NCI-H187 treated with DMSO at 0.1 percent for 48 hours (cell line): ENCODE measurements at places on chromosomes 11 and 22.

DNA sequence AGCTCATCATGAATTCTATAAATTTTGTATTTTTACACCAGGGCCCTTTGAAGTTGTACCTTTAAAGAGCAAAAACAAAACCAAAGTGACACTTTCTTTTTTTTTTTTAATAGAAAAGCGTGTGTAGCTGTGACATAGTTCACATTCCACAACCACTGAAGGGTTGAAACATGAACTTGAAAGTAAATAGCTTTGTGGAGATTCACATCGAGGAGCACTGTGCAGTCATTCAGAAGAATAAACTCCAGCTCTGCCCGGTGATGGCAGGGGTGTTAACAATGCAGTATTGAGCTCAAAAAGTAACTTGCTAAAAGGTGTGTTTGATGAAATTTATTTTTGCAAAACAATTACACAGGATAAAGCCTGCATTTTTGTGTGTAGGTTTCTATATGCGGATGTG, 1166.2 kb downstream of the TBC1D22A start:
- no peak for DNase-seq

GRCh38 chr22:40324468-40325305, 21.6 kb upstream of the ADSL start:
- DNase-seq = no peak

DNA sequence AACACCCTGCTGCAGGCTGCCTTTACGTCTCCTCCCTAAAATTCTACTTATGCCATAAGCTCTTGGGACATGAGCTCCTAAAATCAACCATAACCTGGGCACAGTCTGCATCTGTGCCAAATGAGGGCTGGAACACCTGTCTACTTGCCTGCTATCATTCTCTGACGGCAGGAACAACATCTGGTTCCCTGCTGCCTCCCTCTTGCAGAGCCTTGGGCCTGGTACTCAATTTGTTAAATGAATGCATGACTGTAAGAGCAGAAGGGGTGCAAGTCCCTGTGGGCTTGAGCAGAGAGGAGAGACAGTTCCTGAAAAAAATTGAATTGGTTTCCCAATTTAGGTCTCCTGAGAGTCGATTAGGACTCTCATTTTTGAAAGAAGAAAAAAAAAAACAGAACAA, 66.7 kb upstream of the CSNK2A3 start:
- no peak for DNase-seq

DNA sequence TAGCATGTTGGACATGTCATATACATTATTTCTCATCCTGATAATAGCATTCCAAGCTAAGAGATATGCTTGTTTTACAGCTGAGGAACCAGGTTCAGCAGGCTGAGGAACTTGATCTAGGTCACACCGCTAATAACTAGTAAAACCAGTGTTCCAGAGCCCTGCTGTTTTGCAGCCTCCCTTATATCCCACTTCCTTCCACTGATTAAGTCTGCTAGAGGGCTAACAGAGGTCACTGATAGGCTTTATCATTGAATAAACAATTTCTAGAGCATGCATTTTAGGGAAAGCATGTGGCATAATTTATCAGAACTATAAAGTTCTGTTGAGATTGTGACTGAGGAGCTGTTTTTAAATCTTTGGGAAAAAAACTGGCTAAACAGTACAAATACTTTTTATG, 54.0 kb downstream of the UVRAG start:
- DNase-seq = no peak

DNA sequence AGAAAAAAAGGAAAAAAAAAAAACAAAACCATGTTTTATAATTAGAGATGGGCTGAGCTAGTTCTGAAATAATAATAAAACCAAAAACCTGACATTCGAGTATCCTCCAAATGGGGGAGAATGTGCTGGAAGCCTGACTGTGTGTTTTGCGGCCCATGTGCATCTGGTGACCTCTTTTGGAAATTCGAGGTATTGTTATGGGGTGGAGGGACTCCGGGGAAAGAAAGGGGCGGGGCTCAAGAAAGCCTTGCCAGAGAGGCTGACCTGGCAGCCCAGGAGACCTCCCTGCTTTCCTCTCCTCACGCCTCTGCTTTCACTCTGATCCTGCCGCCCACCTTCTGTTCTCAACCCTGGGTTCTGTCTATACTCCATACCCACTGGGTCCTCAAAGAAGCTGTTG, 72.9 kb downstream of the CTTN start:
- DNase-seq = no peak

- no peak for DNase-seq
Observed at GRCh38 chr11:31863170-31863832, 52.2 kb upstream of the PAX6 start.

DNA sequence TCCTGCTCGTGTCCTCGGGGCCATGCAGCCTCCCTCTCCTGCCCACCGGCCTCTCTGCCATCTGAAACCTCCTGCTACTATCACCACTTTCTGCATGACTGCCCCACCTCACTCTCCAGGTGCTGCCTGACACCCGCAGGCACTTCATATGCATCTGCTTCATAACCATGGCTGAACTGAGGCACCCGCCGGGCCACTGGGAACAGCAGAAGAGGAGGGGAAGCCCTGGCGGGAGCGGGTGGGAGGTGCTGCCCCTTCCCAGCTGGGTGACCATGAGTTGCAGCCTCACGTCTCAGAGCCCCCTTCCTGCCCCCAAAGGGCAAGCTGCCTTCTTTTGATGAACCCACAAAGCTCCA, 21.7 kb upstream of the PICK1 start:
- DNase-seq = no peak

DNA sequence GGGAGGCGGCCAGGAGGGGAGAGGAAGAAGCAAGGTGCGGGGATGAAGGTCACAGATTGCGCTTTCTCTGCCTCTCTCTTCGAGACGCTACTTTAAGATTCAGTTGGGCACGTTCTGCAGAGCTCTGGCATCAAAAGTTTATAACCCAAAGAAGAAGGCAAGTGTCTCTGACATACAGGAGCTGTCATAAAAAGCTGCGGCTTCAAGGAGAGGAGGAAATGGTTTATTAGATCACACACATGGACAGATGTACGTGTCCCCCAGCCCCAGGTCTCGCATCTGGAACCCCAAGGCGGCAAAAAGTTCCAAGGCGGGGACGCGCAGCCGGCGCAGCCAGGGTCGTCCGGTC, 589.0 kb downstream of the OPCML start:
- no peak for DNase-seq

GRCh38 chr11:114972105-114972504, 293.8 kb downstream of the NXPE2 start:
- no peak for DNase-seq

GRCh38 chr11:117828611-117829368, 4.2 kb upstream of the FXYD2 start:
- DNase-seq = no peak

DNA sequence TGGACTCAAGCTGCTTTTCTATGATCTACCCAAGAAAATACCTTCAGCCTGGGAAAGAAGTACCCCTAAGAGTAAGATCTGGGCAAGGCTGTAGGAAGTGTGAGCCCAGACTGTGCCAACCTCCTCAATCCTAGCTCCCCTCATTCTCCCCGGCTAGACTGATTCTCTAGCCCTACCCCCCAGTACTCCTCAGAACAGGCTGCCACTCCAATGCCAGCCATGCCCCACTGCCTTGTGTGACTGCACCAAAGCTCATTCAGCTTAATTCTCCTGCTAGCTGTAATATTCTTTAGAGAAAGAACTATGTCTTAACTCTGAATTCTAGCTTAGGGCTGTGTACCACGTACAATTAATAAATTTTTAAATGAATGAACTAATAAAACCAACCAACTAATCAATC, 92.6 kb upstream of the AKIP1 start:
- DNase-seq = no peak

DNA sequence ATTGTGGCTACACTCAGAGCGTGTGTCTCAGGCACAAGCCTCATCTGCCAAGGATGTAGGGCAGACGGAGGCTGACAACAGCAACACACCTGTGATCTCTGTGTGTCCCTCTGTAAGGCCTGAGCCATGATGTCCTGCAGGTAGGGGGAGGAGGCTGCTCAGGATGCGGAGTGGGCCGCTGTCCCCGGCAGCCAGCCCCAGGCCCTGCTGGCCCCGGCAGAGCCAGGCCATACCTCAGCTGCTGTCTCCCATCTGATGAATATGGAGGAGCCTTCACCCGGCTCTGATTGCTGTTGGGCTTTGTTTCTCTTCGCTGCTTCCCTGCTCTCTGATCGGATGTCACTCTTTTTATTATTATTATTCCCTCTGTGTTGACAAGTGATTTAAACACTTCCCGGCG, 83.6 kb upstream of the NCAM1 start:
- DNase-seq = no peak

GRCh38 chr11:8204025-8204424, 35.2 kb upstream of the RIC3 start:
- DNase-seq = no peak

DNA sequence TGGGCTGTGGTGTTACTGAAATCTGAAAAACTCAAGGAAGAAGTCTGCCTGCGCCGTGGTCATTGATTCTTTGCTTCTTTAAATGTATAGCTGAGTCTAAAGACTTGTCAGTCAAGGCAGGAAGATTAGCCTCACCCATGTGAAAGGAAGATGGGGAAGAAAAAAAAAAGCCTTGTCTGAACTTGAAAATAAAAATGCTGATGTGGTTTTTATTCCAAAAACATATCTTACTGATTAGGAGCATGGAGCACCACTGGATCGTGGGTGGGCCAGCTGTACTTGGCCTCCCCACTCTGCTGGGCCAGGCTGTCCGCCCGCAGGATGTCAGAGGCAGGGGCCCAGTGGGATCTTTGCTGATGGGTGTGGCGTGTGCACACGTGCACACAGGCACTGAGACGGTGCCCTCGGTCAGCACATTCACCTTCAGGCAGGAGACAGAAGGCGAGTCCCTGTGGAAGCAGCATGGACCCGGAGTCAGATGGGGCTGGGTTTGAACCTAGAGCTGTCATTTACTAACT, 111.9 kb downstream of the WNT7B start:
- no peak for DNase-seq

GRCh38 chr11:28476864-28477263, 368.7 kb downstream of the METTL15 start:
- DNase-seq = no peak

- DNase-seq = no peak
Observed at GRCh38 chr11:84106541-84106940, 820.4 kb upstream of the CCDC90B start.

DNA sequence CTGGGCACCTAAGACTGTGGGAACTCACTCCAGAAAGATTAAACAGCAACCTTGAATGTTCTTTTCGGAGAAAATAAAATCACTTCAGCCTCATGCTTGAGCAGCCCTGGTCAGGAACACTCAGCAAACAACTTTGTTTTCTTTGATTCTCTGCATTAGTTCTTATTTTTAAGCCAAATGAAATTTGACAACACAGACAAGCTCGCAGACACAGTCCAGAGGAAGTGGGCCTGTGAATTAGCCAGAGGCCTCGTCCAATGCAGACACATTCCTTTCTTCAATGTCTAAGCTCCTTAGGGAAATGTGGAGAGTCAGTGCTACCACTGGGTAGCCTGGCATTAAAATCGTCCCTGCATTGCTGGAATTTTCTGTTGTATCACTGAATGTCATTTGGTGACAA, 62.9 kb upstream of the CSNK2A3 start:
- no peak for DNase-seq

DNA sequence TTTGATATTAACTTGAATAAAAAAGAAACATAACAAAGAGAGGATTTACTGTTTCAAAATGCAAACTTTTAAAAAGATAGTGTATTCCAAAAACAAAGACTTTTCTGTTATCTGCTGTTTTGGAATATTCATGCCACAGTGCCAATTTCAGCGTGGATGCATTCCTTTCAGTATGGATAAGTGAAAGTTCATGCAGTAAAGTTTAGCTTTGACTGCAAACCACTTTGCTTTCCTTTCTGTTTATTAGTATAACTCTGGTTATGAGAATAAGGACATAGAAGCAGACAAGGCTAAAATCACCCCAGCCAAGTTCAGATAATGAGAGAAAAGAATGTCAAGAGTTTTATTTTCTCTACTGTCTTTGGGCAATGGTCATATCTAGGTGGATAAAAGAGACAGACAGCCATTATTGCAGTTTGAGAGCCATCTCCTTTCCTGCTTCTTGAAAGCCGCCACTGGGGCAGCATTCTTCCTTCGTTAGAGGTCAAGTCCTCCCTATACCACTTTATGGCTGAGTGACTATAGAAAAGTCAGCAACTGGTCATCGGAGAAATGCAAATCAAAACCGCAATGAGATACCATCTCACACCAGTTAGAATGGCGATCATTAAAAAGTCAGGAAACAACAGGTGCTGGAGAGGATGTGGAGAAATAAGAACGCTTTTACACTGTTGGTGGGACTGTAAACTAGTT, 82.4 kb upstream of the BLID start:
- no peak for DNase-seq

DNA sequence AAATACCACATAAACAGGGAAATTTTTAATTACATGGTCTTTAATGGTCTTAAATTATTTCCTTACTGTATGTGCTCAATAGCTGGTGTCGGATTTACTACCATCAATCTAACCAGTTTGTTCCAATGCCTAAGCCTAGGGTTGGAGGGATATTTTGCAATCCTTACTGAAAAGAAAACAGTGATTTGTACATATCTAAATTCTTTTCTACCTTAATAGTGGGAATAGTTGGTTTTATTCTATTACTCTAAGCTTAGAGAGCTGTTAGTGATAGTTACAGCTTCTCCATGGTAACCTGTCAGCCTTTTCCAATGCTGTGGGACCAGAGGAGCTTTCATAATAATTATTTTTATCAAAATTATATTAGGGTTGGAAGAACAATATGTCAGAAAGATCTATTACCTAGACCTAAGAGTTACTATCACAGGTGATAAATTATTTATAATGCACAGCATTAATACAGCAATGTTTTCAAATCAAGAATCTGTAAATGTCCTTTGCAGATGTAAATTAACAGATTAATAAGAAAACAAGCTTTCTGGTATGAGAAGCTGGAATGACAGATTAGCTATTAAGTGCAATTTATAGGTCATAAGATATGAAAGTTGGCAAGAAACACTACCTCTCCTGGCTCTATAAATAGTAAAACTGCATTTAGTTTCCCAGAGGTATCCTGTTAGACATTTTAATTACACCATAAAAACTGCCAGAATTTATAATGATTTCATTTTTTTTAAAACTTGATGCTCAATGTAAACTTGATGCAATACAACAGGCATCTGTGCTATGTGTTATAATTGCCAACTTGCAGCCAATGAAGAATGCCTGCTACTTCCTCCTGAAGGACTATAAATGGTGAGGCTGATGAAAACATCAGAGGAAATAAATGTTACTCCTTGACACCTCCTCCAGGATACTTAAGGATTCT, 262.0 kb upstream of the PITPNB start:
- no peak for DNase-seq

- no peak for DNase-seq
Observed at GRCh38 chr11:18731949-18732821, 6.2 kb upstream of the IGSF22 start.

DNA sequence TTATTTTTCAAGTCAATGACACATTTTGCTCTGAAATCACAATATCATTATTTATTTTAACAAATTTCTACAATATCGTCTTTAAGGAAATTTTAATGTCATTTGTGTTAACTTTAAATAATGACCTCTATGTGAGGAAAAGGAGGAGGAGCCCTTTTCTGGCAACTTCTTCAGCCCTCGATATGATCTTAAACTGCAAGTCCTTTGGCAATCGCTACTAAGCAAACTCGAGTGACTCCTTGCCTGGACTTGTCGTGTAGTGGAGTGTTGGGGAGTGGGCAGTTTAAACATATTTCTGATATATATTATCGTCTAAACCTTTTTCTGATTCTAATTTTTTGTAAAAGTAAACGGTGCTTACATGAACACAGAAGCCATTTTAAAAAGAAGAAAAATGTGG, 16.7 kb downstream of the ETS1 start:
- DNase-seq = no peak
